ENCODE measurements at places on chromosomes 5 and 9.

DNA sequence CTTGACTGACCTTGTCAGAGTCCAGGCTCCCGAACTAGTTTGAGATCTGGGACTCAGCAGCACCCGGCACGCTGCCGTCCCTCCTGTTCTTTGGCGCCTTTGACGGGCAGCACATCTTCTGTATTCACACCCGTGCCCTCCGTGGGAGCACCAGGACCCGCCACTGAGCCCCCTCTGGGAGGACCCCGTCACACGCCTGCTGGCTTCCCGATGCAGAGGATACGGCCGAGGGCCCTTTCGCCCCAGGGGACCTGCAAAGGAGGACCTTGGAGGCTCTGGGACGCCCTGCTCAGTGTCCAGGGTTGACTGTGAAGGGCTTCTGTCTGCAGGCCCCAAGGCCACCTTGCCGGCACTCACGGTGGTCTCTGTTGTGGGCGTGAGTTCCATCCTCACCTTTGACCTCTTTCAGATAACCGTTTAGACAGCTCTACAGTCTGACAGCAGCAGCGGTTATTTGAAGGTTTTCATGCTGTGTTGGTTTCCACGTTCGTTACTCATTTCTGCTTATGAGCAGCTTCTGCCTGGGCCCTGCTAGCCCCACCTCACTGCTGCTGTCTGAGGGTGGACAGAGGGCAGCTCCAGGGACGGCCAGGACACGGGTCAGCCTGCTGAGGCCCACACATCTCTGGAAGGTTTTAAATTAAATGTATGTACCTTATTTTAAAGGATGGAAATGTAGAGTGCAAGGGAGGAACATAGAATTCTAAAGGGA, 12.6 kb upstream of the EXOC3 start:
- no peak for DNase-seq

GRCh38 chr9:95130484-95130883, 187.0 kb downstream of the FANCC start:
- no peak for DNase-seq

DNA sequence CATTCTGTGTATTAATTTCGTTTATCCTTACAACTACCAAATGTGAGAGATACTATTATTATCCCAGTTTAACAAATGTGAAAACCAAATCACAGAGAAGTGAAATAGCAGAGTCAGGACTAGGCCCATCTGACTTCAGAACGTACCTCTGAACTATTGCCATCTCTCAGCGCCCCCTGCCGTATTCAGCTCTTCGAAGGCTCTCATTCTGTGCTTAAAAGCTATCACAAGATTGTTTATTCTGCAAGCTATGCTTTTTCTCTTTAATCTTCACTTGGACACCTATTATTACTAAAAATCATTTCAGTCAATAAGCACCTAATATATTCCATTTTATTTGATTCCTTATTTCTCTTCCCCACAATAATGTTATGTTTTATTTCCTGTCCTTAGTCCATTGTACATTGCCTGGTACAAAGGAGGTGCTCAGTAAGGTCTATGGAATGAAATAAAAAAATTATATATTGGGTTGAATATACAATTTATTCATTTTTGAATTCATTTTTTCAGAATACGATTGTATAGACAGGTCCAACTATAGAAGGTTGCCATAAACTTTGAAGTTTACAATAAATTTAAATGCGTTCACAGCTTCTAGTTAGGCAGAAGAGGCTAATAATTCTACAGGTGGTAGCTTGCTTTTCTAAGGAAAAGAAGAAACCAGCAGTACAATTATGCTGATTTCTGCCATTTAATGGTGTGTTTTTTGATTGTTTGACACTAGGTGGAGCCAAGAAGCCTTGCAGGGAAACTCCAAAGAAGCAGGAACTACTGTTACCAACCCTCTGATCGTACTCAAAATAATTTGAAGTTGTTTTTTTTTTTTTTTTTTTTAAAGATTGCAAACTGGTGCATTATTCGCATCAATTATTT, 202.2 kb upstream of the DMRTA1 start:
- DNase-seq: no peak

DNA sequence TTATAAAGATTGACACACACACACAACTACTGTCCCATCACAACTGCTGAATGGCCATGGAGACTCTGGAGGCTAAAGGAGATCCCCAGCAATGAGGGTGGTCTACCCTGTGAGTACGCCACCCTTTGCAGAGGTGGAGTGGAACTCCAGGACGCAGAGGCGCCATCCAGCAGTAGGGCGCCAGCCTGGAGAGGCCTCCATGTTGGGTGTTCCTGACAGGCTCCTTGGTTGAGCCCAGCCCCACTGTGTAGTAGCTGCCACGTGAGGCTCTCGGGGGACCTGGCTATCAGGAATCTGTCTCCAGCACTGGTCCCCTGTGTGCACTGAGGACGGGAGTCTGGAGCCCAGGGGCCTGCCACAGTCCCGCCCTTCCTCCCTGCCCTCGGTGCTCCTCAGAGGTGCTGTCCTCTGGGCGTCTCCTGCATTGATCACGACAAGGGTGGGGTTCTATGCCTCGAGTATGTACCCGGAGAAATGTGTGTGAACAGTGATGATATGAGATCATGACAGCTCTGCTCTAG, 72.3 kb downstream of the DAP start:
- no peak for DNase-seq

DNA sequence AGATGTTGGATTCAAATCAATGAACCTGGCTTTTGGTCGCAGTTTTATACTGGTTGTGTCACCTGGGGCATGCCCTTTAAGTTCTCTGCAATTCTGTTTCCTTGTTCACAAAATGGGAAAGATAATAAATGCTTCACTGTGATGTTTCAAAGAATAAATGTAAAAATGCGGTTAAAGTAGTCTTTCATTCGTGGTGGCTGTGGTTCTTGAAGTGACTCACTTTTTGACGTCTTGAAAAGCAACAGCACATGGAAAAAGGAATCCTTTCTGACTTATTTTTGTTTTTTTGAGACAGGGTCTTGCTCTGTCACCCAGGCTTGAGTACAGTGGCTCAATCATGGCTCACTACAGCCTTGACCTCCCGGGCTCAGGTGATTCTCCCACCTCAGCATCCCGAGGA, 88.4 kb upstream of the SLIT3 start:
- no peak for DNase-seq

DNA sequence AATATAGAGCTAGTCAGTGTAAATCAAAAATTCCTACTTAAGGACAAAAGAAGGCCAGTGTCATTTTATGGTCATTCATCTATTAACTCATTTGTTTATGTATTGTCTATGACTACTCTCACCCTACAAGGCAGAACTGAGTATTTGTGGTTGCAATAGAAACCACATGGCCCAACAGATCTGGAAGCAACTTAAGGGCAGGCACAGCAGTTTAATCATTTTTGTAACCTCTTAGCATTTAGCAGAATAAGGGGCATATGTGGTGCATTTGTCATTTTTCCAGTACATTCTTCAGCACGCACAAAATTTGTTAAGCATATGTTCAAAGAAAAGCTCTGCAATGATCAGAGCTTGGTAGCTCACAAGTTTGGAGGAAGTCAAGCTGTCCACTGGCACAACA, 1.1 kb downstream of the FKBP15 start:
- DNase-seq: no peak

DNA sequence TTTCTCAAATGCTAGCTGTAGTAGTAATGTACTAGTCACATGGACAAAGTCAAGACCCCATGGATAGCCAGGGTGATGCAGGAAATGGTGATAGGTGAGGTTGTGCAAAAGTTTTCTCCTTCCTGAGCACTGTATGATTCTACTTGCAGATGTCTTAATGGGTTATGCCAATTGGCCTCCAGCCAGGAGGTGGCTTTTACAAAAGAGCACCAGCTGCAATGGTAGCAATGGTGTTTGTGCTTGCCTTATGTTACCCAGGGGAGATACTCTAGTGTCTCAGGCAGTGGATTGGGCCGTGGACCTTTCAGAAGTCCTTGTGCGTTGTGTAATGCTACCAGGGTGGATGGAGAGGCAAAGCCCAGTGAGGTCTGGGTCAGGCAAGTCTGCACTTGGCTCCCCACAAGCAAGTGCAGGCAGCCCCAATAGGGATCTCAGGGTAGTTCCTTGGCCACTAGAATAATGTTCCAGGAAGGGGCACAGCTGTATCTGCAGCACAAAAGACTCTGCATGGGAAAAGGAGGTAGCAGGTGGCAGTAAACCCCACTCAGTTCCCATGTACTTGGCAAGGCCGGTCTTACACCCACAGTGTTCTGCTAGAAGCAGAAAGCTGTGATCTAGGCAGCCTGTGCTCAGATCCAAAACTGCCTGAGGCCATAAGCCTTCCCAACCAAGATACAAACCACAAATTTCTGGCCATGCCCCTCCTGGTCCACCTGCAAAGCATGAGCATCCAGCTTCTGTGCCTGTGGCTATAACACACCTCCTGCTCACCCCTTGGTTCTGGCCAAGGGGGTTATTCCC, 46.4 kb upstream of the EDIL3 start:
- DNase-seq: no peak

GRCh38 chr5:126987271-126987899, 43.0 kb downstream of the MARCHF3 start:
- DNase-seq: no peak

DNA sequence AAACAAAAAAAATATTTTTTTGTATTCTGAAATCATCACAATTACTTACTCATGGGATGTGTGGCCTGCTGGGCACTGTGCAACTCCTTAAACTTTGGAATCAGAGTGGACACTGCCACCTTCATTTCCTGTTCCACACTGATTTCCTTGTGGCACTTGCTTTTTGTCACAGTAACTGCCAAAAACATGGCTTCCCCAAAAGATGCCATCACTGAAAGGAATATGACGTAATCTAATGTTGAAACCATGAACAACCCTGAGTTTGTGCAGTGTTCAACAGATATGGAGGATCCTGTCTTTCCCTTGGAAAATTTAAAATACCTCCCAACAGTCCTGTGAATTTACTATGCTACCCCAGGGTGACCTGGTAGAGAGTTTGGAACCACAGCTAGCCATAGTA, 12.6 kb upstream of the IL12B start:
- DNase-seq: no peak

DNA sequence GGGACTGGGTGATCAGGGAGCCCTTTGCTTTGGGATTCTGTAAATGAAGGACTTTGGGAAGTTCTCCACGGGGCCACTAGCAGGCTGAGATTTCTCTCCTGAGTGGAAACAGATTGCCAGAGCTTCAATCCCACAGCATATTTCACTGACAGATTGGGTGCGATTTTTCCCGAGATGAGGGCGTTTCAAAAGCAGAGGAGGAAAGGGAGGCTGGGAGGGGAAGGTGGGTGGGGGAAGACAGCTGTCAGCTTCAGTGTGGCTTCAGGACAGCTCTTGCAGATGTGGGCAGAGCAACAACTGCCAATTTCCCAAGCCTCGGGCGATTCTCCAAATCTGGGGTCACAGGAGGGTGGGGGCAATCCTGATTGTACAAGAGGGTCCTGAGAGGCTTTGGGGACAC, 258.5 kb upstream of the ADRA1B start:
- DNase-seq: no peak

DNA sequence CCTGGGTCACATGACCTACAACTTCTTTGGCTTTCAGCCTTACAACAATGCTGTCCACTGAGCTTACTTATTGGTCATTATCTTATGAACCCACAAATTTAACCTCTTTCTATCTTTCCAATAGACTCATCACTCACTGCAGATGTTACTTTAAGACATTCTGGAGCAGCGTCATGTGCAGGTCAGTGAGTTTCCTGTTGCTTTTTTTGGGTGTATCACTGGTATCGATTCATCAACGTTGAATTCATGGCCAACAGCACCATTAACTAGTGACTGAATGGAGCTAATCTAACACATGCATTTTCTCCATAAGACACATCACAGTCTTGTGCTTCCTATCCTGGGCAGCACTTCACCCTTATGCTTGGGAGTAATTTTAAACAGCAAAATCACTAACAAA, 672.6 kb upstream of the CDH18 start:
- DNase-seq: no peak

DNA sequence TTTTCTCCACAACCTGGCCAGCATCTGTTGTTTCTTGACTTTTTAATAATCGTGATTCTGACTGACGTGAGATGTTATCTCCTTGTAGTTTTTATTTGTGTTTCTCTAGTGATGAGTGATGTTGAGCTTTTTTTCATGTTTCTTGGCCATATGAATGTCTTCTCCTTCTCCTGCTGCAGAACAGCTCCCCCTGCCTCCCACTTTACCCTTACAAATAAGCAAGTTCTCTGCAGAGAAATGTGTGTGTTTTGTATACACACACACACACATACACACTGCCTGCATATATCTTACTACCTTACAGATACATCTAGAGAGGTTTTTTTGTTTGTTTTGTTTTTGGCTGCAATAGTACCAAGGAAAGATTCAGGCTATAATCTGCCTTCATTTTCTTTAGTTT, 88.7 kb upstream of the PHF24 start:
- no peak for DNase-seq

DNA sequence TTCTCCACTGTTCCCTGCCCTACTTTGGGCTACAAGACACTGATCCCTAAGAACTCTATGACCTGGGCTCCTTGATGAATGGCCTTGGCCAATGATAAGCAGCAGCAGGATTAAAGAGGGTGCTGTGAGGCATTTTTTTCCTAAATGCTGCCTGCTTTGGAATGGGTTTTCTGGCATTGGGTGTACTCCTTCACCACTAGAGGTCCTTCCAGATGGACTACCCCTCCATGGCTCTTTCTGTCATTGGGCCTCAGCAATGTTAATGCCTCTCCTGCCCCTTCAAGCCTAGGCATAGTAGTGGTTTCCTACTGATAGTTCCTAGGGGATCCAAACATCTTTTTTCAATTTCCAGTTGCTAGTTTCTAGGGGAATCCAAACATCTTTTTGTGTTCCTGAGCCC, 319.3 kb upstream of the RPS23 start:
- DNase-seq: no peak

GRCh38 chr5:168464641-168465040, 21.6 kb upstream of the RARS1 start:
- DNase-seq: no peak

GRCh38 chr9:32117291-32117690, 267.2 kb upstream of the ACO1 start:
- DNase-seq: no peak

GRCh38 chr5:160466889-160467554, 45.4 kb downstream of the PTTG1 start:
- no peak for DNase-seq

DNA sequence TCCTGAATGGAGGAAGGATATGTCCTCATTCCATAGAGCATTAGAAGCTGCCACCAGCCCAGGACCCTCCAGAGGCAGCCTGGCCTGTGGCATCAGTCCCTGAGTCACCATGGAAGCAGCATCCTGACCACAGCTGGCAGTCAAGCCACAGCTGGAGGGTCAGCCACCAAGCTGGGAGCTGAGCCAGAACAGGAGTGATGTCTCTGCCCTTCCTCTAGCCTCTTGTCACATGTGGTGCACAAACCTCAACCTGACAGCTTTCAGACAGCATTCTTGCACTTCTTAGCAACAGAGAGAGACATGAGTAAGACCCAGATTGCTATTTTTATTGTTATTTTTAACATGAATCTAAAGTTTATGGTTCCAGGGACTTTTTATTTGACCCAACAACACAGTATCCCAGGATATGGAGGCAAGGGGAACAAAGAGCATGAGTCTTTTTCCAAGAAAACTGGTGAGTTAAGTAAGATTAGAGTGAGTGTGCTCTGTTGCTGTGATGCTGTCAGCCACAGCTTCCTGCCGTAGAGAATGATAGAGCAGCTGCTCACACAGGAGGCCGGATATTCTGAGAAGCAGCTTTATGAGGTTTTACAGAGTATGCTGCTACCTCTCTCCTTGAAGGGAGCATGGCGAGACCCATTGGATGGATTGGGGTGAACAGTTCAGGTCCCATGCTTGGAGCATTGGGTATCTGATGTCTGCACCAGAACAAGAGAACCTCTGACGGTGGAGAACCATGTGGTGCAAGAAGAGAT, 13.0 kb upstream of the CYFIP2 start:
- no peak for DNase-seq
